T1000 (cell line): ENCODE measurements at places on chromosomes 11 and 22.

DNA sequence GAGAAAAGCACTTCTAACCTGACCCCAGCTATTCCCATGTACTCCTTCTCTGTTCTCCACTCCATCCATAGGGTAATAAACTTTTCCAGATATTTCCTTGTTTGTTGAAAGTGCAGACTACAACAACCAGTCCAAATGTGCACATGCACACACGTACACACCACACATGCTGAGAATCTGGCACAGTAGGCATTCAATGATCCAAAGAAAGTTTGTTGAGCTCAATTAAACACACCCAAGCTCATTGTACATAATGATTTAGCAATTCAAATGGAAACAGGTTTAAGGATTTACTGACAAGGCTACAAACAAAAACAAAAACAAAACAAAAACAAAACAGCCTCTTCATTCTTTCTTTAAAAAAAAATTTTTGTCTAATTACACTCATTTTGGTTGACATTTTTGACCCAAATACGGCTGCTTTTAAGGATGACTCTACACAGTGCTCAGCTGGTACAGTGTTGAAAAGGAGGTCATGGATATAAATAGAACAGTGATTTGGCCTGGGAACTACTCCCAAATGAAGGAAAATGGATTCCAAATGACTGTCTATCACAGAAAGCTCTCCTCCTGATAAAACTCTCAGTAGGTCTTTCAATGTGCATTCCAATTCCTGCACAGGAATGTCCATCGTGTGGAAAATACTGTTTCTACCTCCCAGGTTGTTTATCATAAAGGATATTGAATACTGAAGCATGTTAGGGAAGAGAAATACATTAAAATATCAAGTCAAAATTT, 232.2 kb downstream of the GUCY1A2 start:
- no peak for DNase-seq

- no peak for DNase-seq
These were observed 940.0 kb downstream of the BRD1 start for GRCh38 chr22:48887394-48888332.

DNA sequence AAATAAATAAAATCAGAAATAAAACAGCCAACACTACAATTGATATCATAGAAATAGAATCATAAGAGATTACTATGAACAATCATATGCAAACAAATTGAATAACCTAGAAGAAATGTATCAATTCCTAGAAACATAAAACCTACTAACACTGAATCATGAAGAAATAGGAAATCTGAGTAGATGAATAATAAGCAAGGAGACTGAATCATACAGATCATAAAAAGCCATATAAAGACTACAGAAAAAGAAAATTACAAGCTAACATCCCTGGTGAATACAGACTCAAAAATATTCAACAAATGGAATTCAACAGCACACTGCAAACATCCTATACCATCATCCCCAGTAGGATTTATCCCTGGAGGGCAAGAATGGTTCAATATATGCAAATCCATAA, 135.6 kb downstream of the SBF2 start:
- no peak for DNase-seq

DNA sequence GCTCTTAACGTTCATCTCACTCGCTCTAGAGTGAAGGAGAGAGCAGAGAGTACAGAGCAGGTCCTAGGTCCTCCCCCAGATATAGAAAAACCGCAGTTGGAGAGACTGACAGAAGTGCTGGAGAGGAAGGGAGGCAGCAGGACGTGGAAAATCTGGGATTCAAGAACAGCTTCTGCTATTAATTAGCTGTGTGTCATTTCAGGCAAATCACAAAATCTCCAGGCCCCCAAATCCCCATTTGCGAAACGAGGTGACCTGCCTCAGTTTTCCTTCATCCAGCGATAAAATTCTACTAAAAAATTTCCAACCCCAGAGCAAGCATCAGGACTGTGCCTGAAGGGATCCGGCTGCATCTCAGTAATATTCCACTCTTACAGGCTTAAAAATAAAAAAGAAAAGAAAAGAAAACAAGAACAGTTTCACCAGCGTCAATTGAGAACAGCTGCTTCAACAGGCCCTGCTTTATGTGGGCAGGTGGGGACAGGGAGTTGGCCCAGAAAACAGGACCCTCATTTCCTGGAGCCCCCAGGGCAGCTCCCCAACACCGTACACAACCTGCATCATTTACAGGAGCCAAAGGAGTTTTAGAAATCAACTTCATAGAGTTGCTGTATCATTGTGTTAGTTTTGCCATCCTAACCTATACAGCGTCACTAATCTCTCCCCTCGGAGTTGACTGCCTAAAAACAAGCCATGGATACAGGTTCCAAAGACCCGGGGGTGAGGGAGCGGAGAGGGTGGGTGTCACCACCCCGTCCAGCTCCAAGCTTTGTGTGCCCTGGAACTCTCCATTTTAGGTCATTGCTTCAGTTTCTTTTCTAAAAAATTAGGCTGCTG, 2.3 kb upstream of the MALAT1 start:
- DNase-seq = no peak

GRCh38 chr22:42419243-42419881, 12.8 kb downstream of the NFAM1 start:
- no peak for DNase-seq

DNA sequence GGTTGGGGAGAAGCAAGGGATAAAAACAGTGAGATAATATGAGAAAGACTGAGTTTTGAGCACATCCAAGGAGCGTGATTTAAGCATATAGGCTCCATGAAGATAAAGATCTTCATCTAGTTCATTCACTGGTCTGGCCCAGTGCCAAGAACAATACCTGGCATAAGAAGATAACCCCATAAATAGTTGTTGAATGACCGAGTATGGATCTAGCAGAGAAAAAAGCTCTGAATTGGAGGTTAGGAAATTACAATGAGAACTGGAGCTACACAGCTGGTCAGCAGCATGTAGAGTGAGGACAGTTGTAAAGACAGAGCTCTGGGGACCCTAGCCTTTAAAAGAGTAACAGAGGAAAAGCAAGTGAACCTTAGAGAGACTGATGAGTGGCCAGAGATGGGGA, 33.0 kb upstream of the PAK1 start:
- peak; percentile 52 for DNase-seq

DNA sequence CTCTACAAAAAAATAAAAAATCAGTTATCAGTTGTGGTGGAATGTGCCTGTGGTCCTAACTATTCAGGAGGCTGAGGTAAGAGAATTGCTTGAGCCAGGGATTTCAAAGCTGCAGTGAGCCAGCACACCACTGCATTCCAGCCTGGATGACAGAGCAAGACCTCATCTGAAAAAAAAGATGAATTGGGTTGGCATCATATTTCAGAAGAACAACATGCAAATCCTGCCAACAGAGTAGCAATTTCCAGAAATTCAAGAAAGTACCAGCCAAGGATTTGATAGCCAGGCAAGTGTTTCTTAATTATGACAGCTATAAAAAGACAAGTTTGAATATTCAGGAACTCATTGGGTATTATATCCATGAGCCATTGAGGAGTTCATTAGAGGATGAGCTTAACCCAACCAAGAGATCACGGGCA, 75.2 kb downstream of the USP47 start:
- DNase-seq = no peak

DNA sequence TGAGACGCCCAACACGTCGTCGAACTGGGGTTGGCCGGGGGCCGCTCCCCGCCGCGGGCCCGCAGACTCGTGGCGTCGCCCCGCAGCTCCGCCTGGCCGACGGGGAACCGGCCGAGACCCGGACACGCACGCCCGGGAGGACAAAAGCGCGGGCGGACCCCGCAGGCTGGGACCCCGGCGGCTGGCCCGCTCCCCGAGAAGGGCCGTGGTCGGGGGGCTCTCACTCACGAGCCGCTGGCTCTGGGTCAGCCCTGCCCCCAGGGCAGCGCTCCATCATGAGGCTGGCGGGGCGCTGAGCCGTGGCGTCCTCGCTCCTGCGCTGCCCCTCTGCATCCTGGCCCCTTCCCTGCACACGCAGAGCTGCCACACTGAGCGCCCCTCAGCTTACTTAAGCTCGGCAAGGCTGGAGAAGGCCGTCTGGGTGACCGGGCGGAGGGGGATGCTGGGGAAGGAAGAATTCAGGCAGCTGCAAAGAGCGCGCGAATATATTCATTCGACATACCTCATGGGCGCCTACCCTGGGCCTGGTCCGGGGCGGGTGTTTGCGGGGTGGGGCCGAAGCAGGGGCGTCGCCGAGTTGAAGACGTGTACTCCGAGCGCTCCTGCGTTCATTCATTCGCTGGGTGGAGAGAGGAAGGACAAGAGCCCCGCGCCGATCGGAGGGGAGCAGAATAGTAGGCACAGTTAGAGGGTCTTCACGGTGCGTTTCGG, 579 bp upstream of the CYB5R2 start:
- DNase-seq = no peak

- DNase-seq = no peak
These were observed 16.0 kb upstream of the ADA2 start for GRCh38 chr22:17235149-17235655.

GRCh38 chr11:73394416-73395296, 18.5 kb downstream of the RELT start:
- no peak for DNase-seq

GRCh38 chr22:33883561-33883960, 36.7 kb downstream of the LARGE1 start:
- peak; percentile 61 for DNase-seq

- no peak for DNase-seq
These were observed 882 bp upstream of the GLYATL2 start for GRCh38 chr11:58845386-58845785.

DNA sequence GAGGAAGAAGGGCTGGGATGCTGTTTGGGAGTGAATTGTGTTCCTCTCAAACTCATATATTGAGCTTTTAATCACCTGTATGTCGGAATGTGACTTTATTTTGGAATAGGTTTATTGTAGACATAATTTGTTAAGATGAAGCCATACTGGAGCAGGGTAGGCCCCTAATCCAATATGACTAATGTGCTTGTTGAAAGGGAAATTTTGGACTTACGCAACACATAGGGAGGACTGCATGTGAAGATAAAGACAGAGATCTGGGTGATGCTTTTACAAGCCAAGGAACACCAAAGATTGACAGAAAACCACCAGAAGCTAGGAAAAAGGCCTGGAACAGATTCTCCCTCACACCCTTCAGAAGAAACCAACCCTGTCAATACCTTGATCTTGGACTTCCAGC, 43.2 kb upstream of the OVCH2 start:
- no peak for DNase-seq

DNA sequence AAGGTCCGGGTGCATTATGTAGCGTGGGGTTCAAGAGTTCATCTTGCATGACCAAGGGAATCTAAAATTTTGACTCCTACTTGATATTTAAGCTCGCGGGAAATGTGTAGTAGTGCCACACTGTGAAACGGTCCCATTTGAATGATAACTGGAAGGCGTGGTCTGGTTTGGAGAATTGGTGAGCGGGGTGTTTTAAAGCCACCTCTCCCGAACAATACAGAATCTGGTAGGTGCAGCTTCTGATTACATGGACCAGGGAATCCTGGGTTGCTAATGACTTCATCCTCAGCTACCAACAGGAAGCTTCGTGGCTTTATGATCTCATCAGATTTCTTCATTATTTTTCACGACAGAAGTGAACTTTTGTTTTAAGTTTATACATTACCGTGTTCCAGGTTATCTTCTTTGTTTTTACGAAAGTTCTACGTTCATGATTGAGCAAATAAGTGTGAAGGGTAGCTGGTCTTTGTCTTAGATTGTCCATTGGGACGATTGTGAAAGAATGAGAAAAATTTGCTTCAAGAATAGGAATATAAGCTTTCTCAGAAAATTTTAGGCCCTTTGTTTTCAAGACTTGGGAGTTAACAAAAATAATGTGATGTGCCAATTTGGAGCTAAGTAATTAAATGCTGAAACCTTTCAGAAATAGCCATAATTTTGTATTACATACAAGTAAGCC, 1.7 kb downstream of the QSER1 start:
- DNase-seq = no peak

- DNase-seq = no peak
These were observed 455.3 kb downstream of the SOX6 start for GRCh38 chr11:15901054-15901453.

DNA sequence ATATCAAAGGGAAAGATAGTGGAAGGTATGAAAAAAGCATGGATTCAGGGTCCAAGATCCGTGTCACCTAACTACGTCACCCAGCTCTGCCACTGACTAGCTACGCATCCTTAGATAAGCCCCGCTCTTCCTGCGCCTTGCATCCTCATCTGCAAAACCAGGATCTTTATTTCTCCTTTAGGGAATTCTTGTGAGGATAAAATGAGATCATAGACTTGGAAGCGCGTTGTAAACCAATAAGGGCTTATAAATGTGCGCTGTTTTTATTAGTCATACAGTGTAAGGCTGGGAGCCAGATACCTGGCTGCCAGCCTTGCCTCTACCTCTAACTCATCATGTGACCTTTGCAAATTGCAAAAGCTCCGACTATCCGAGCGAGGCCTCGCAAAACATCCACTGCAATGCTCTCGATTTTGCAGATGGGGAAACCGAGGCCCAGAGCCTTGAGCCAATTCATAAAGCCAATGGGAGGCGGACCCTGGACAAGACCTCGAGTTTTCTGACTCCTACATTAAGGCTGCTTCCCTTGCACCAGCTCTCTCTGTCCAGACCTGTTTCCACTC, 753 bp downstream of the PRPF19 start:
- peak; percentile 47 for DNase-seq

GRCh38 chr11:90818196-90818745, 595.4 kb upstream of the CHORDC1 start:
- no peak for DNase-seq

- no peak for DNase-seq
These were observed 22.9 kb downstream of the TNKS1BP1 start for GRCh38 chr11:57301711-57302423.

DNA sequence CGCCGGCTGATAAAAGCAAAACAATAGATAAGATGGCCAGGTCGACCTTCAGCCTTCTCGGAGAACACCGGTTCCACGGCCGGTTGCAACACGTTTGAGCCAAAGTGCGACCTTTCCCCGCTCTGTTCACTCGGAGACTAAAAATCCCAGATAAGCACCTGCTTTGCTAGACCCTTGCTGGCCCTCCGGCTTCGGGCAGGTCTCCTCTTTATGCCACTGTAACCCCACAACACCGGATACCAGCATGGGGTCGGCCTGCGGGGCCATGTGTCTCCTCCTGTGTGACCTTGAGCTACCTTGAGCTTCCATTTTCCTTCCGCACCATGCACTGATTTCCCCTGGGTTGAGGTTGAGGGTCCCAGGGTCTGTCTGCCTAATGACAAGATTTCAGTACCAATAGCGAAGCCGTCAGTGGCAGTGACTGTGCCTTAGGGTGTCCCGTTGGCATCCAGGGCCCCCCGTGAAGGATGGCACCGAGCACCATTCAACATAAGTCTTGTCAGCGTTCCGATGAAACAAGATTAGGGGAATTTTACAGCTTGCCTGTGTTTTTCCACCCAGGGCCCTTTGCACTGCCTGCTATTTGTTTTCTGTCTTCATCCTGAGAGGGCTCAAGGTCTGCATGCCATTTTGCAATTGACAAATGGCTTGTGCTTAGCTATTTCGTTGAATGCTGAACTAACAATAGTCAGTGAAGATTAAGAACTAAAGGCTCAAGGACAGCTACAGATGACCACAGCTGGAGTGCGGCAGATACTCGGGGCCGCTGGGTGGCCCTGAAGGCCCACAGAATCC, 118.6 kb downstream of the KCNQ1 start:
- no peak for DNase-seq

- DNase-seq = no peak
These were observed 46.1 kb downstream of the ZBTB16 start for GRCh38 chr11:114105611-114106010.
